ENCODE measurements at places on chromosomes 1 and 21. TPM values are rescaled to one million over a fixed set of nuclear protein-coding genes. Genes with fewer than 3 reads are reported as not detected.
A peak's percentile ranks its signal among the peaks of the same experiment; 100 is the strongest.

DNA sequence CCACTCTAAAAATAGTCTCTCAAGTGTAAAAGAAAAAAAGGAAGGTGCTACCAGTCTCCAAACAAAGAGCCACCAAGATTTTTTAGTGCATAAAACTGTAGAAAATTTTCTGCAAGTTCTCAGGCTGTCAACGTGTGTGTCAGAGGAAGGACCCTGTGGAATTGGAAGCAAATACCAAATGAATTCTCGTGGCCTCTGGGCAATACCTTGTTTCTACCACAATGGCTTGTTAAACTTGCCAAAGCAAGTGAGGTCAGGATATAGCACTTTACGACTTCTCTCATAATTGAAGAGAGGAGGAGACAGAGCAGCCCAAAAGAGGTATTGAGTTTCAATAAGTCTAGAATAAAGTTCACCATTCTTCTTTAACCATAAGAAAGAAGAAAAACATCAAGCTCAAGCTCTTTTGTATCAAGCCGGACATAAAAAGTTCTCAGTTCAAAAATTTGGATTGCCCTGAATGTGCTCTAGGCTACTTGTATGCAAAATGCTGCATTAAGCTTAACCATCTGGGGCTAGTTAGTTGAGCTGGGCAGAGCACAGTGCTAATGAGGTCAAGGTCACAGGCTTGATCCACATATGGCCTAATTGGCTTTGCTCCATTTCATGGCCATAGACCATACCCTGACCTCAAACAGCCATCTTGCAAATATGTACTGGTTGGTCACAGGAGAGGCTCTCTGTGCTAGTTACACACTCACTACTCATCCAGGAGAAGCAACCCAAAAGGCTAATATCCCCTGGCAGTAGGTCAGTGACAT, 60.5 kb downstream of the TBX15 start:
- DNase-seq: no peak

The GNAT2 gene
- total RNA-seq: 0.29 TPM

- no peak for DNase-seq
These were observed 7.5 kb downstream of the ELF3 start for GRCh38 chr1:202017749-202018467.

DNA sequence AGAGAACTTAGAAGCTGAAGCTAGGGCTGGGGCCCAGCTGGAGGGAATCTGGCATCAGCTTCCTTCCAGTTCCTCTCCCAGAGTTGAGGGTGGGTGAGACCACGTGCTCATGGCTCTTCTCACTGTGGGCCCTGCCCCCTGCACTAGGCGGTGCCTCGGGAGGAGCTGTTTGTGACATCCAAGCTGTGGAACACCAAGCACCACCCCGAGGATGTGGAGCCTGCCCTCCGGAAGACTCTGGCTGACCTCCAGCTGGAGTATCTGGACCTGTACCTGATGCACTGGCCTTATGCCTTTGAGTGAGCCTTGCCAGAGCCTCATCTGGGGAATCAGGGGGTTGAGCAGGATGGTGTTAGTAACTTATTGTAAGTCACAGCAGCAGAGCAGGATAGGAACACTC, 16.1 kb downstream of the AKR1A1 start:
- no peak for DNase-seq

DNA sequence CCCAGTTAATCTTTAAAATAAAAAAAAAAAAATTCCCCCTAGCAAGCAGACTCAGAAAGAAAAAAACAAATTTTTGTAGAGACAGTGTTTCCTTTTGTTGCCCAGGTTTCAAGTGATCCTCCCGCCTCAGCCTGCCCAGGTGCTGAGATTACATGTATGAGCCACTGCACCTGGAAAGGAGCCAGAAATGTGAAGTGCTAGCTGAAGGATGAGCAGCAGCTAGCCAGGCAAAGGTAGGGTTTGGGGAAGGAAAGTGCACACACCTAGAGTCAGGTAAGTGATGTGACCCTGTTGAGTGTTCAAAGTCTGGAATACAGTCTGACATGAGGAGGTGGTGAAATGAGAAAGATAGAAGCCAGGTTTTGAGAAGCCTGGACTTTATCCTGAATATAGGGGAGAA, 1.7 kb downstream of the AKR1A1 start:
- DNase-seq: peak; percentile 33

- DNase-seq: no peak
These were observed 83.4 kb downstream of the RUNX3 start for GRCh38 chr1:24846671-24847070.

The ST6GALNAC5 gene
- not detected for total RNA-seq

The PBX1 gene
- total RNA-seq: 0.17 TPM

The RLF gene
- total RNA-seq: 19.6 TPM

GRCh38 chr1:114819869-114820268, 34.8 kb upstream of the SYCP1 start:
- no peak for DNase-seq

DNA sequence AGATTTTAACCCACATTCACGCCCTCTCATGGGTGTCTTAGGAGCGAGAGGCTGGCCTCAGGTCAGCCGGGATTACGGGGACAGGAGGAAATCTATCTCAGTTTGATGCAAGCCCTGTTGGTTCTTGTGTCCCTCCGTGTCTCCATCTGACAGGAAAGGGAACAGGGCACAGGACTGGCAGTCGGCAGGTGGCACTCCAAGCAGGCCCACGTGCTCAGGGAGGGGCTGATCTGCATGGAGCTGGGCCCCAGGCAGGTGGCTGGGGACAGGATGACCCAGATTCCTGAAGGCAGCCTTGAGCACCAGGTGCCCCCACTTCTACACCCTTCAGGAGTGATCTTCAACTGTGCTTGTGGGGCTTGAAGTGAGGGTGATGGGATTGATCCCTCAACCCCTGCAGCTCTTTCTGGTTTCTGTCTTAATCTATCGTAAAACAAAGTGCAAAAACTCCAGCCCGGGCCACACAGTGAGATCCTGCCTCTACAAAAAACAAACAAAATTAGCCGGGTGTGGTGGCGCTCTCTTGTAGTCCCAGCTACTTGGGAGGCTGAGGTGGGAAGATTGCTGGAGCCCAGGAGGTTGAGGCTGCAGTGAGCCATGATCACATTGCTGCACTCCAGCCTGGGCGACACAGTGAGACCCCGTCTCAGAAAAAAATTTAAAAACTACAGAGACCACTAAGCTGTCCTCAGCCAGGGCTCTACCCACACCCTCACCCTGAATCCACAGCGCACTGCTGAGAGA, 8.3 kb downstream of the PLEKHG5 start:
- DNase-seq: no peak

DNA sequence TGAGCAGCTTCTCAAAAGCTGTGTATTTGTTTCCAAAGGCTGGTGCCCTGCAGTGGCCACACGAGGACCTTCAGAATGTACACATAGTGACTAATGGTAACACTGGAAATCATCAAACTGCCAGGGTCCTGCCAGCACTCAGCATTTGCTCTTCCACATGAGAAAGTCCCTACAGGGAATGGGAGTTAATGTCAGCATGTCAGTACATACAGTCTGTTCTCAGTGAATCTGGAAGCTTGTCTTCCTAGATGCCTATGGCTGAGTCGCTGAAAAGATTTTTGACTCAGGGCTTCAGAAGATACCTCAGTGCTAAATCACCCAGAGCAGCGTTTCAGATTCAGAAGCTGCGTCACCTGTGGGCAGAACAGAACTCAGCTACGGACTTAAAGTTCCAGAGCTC, 108.2 kb downstream of the CDC7 start:
- no peak for DNase-seq

GRCh38 chr1:24294228-24294672, 24.9 kb upstream of the GRHL3 start:
- no peak for DNase-seq

GRCh38 chr1:158691907-158692306, 5.4 kb upstream of the SPTA1 start:
- no peak for DNase-seq

DNA sequence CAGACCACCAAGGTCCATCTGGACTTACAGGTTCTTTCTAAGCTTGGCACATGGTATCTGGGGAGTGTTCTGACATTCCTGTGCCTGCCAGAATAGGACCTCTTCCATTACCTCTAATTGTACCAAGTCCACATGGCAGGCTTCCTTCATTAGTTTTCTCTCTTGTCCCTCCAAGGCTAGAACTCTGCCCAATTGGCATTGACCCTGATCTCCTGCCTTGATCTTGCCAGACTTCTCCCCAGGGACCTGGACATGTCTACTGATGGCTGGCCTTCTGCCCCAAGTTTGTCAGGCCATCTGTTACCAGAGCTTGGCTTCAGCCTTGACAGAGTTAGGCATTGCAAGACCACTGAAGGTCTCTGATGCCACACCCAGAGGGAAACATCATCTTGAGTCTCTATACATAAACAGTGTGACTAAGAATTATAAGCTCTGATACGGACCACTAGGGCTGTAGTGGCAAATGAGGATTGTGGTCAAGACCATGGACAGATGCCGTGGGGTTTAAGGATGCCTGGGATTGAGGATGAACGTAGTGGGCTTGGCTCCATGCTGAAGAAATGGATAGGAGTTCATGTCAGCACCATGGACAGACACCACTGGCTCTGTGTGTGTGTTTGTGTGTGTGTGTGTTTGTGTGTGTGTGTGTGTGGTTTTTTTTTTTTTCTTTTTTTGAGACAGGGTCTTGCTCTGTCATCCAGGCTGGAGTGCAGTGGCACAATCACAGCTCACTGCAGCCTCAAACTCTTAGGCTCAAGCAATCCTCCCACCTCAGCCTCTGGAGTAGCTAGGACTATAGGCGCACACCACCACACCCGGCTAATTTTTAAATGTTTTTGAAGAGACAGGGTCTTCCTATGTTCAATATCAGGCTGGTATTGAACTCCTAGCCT, 19.5 kb upstream of the PSMB2 start:
- DNase-seq: no peak

The NUP210L gene
- 0.12 TPM for total RNA-seq

The CLK2 gene
- total RNA-seq: 68.1 TPM

- no peak for DNase-seq
These were observed 272.1 kb downstream of the GRIK1 start for GRCh38 chr21:29667651-29668050.

DNA sequence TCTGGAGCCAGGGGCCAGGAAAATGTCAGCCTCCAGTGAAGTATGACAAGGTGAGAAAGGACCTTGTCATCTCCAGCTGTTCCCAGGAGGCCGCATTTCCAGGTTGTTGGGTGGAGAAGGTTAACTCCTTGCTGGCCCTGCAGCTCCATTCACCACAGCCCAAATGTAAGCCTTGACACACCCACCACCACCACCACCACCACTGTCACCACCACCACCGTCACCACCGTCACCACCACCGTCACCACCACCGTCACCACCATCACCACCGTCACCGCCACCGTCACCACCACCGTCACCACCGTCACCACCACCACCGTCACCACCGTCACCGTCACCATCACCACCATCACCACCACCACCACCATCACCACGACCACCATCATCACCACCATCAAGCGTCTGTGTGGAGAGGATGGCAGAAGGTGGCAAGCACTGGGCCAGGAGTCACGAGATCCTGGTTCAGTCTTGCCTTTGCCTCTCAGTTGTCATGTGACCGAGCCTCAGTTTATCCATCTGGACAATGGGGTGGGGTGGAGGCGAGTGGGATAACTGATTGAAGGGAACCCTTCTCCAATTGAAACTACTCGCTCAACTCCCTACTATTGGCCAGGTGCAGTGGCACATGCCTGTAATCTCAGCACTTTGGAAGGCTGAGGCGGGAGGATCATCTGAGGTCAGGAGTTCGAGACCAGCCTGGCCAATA, 21.2 kb upstream of the FAM131C start:
- DNase-seq: no peak

GRCh38 chr21:21187579-21187978, 189.4 kb downstream of the NCAM2 start:
- no peak for DNase-seq

The CPLANE2 gene
- total RNA-seq: 5.0 TPM

- DNase-seq: no peak
These were observed 3.1 kb downstream of the VPS26C start for GRCh38 chr21:37263827-37264600.

The ARHGAP29 gene
- 0.38 TPM for total RNA-seq

The SPRR1B gene
- total RNA-seq: not detected

DNA sequence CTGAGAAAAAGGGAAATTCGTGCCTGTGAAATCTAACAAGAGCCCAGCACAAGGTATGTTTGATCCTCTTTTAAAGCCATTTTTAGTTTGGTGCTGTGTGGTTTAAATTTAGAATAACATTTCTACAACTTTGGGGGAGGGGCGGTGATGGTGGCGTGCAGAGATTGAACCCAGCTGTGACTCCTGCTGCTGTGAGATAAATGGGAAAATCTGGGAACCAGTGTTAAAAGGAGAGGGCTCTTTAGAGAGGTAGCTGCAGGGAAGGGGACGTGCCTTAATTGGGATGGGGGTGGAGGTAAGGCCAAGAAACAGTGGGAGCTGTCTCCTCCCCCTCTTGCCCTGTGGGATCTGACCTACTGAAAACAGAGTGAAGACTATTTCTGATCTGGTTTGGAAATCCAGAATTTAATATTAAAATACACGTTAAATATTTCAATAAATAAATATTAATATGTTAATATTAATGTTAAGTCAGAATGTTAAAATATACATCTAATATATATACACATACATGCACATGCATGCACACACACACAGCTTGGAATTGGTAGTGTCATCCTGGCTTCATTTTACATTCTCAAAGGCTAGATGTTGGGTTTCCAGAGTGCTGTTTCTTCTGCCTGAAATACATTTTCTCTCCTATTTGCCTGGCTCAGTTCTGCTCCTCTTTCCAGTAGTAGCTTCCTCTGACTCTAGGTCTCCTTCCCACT, 30.1 kb upstream of the DNAJC6 start:
- no peak for DNase-seq

DNA sequence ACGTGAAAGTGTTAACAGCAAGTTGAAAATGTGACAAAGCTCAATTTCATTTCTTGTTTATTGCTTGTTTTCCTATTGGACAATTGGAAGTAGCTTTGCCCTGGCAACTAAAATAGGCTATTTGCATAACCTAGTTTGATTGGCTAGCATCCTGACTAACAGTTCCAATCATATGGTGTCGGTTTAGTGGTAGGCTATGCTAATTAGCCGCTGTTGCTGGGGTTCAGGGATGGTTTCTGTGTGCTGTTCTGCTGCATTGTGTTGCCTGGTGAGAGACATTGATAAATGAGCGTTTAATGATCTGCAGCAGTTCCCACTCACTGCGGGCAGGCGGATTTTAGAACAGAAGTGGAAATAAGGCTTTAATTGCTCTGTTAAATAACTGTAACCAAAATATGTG, 68.5 kb downstream of the DYRK1A start:
- peak; percentile 46 for DNase-seq

- no peak for DNase-seq
These were observed 55.3 kb downstream of the RRAGC start for GRCh38 chr1:38804062-38804886.

The PGLYRP3 gene
- not detected for total RNA-seq

- DNase-seq: no peak
These were observed 876 bp downstream of the EFCAB7 start for GRCh38 chr1:63524201-63524600.

- DNase-seq: no peak
These were observed 157.2 kb upstream of the TMEM51 start for GRCh38 chr1:14996133-14997050.

DNA sequence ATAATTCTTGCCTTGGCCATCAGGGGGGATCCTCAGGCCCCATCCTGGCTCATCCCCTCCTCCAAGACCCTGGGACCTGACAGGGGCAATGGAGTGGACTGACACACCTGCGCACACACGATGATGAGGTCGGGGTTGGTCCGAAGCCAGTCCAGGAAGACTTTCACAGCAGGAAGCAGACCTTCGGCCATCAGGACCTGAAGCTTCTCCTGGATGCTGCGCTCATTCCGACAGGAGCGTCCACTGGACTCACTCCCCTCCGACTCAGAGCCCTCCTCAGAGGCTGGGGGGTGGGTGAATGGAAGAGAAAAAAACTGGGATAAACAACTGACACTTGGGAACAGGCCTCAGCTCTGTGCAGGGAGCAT, 15.4 kb upstream of the PAQR6 start:
- DNase-seq: no peak

GRCh38 chr1:241838897-241839296, 9.1 kb upstream of the EXO1 start:
- no peak for DNase-seq

All from activated CD4-positive, alpha-beta memory T cell treated with anti-CD3 and anti-CD28 coated beads for 36 hours (primary cell).